ENCODE measurements at places on chromosomes 7 and 10.
A peak's percentile ranks its signal among the peaks of the same experiment; 100 is the strongest.

DNA sequence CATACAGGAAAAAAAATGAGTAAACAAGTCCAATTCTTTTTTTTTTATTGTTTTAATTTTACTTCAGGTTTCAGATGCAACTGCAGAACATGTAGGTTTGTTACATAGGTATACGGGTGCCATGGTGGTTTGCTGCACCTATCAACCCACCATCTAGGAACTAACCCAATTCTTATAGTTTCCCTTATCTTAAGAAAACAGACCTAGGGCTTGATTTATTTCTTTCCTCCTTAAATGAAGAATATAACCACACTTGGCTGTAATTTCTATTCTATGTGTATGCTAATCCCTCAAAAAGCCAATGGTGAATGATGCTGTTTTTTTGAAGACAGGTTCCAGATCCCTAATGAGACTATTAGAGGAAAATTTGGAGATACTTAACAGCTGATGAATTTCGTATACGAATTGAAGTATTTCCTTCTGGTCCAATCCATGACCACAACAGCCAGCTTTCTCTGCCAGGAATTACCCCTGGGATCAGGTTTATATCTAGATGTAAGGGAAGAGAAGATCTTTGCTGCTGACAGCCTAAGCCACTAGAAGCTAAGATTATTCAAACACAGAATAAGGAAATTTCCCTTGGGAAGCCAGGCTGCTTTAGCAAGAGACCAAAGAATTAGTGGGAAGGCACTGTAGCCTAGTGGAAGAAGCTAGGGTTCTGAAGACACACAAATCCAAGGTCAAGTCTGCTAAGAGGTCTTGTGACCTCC is 115.8 kb downstream of the INHBA start:
- no peak for DNase-seq

DNA sequence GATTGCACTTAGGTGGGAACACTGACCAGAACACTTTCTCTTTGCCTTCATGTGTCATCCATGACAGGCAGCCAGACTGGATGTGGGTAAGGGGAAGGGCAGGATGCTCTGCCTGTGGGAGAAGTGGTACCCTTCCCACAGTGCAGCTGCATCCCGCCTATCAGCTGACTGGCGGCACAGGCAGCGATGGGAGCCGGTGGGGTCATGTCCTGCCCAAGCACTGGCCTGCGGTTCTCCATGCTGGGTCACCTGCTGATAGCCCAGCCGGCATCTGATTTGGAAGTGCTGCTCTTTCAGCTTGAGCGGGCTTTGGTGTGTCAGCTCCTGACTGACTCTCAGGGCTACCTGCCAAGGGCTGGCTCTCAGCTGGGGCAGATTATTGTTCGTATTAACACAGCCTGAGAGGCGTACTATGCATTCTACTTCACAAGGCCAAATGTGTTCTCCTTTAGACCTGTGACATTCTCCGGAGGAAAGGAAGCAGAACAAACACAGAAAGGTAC is 105.2 kb upstream of the PDLIM1 start:
- no peak for DNase-seq

DNA sequence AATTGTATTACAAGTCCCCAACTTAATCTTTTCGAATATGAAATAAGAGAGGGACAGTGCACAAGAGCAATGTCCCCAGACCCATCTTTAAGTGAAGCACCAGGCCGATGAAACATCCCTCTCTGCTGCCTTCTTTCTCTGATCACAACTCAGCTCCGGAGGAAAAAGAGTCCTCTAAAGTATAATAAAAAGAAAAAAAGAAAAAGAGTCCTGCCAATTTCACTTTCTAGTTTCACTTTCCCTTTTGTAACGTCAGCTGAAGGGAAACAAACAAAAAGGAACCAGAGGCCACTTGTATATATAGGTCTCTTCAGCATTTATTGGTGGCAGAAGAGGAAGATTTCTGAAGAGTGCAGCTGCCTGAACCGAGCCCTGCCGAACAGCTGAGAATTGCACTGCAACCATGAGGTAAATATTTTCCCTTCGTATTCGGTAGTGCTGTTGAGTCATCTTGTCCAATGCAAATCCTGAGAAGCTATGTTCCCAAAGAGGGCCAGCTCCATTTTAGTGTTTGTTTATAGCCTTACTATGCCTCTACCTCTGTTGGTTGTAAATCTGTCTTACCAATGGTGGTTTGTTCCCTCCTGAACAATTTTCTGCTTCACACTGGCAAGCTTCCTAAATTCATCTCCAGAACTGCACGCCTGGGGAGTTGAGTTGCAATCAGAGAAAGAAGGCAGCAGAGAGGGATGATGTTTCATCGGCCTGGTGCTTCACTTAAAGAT is at the start of gene IFIT2:
Gene IFIT2, plus strand, starts transcription at position 326 of the 725 bp plus-strand sequence. Its CDS starts 78 bp downstream, at position 404.
- DNase-seq: no peak

GRCh38 chr7:159125104-159125954 is 19.3 kb downstream of the VIPR2 start:
- DNase-seq: no peak

GRCh38 chr10:129950676-129951075 is 13.4 kb downstream of the EBF3 start:
- DNase-seq: no peak

- DNase-seq: no peak
Measured at GRCh38 chr10:60155943-60156683, 233.6 kb downstream of the ANK3 start.

- no peak for DNase-seq
Measured at GRCh38 chr7:115679976-115680375, 350.6 kb downstream of the TFEC start.

DNA sequence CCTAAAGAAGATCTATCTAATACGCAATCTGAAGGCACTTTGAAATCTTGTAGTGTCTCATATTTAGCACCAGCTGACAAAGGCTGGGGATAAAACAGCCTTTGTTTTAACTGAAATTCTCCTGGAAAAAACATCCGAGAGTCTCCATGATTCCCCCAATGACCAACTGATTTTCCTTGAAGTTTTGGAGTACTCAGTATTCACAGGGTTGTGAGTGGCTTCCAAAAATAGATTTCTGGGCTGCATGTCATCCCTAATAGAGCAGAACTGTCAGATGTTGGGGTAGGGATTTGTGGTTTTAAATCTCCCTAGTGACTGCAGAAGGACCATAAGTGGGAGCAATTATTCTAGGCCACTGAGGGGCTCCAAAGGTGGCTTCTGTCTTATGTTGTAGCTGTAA is 206.4 kb downstream of the TAX1BP1 start:
- DNase-seq: no peak

GRCh38 chr10:102765336-102765735 is 21.6 kb downstream of the WBP1L start:
- DNase-seq: no peak

DNA sequence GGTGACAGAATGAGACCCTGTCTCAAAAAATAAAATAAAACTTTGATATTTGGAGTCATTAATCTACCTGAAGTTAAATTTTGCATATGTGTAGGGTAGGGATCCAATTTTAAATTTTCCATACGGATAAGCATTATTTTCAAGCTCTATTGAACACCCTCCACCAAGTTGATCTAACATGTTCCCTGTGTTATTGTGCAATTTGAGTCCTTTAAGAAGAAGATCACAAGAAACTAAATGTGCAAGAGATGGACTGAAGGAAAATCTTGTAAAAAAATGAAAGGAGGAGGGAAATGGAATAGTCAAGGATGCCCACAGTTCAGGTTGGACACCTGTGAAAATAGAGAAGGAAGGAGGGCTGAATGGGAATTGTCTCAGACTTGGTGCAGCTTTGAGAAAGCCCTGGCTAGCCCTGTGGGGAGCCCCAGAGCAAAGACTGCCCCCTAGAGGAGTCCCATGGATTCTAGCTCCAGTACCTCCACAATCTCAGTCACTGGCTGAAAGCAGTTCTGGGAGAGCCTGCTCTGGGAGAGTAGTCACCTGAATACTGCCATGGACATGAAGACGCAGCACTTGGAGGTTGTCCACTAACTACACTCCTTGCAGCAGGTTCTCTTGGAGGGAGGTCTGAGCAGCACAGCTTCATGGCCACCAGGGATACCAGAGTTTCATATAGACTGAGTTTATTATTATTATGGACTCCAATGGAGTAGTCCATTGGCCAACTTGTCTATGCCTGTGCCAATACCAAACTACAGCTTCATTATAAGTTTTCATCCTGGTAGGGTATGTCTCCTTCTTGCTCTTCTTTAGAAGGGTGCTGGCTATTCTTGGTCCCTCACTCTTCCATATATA is 5.7 kb upstream of the TIAL1 start:
- no peak for DNase-seq

DNA sequence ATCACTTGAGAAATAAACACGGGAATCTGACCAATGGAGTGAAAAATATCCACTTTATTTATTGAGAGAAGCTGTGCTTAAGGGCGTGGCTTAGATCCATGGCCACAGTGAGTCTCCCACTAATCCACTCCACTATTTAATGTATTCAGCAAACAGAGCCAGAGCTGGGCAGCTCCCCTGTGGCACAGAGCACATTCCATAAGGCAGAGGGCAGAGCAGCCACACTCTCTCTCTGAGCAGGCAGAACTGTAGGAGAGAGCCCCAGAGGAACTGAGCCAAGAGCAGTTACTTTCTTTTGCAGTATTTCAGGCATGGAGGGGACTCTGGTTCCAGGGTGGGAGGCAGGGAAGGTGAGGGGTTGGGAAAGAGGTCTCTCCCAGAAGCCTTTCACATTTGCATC is 106.0 kb downstream of the GALNT17 start:
- no peak for DNase-seq

GRCh38 chr7:132160611-132161532 is 415.4 kb downstream of the PLXNA4 start:
- DNase-seq: no peak

DNA sequence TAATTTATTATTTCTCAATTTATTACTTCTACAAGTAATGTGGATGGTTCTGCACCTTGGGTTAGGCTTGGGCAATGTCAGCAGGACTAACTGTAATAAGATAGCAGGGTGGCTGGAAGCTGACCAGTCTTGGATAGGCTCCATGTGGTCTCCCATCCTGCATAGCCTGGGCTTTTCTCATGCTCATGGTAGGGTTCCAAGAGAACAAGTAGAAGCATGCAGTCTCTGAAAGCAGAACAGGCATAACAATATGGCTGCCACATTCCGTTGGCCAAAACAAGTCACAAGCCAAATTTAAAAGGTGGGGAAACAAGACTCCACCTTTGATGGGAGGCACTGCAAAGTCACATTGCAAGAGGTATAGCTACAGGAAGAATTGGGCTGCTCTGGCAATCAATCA is 98.6 kb upstream of the MDFIC start:
- no peak for DNase-seq

DNA sequence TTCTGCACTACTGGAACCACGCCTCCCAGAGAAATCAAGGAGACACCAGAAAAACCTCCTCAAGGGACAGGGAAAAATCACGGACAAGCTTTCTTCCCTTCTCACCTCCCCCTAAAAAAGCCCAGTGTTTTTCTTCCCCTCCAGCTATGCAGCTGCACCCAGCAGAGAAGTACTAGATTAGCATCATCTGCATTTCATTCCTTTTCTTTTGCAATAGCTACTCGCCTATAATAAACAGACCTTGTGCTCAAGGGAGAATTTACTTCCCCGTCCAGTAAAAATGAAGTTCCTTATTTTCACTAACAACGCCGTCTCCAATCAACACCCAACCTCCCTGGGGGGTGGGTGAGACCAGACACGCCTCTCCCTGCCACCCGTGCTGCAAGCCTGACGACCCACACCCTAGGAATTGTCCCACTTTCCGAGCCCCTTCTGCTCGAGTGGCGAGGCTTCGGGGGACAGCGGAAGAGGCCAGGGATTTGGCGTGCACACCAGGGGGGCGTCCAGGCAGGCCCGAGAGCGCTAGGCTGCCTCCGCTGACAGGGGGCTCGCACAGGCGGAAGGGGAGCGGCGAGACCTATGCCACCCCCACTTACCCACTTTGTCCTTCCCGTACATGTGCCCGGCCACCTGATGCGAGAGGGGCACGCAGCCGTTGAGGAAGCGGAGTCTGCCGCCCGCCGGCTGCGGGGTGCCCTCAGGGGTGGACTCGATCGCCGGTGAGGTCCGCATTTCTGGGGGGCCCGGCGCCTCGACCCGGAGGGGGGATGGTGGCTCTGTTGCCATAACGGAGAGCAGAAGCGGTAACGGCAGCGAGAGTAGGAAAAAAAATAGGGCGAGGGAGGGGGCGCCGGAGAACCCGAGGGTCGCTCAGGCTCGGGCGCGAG is 625 bp downstream of the IPMK start:
- DNase-seq: no peak

- peak; percentile 89 for DNase-seq
Measured at GRCh38 chr7:105521717-105522463, at the start of gene PUS7. PUS7 (minus strand) TSS chr7:105522271; CDS start chr7:105508512, 13,759 bp downstream.

- DNase-seq: no peak
Measured at GRCh38 chr7:42886129-42886528, 25.7 kb downstream of the C7orf25 start.
